KBM-7 (cell line): ENCODE measurements at places on chromosomes 5 and 9.

DNA sequence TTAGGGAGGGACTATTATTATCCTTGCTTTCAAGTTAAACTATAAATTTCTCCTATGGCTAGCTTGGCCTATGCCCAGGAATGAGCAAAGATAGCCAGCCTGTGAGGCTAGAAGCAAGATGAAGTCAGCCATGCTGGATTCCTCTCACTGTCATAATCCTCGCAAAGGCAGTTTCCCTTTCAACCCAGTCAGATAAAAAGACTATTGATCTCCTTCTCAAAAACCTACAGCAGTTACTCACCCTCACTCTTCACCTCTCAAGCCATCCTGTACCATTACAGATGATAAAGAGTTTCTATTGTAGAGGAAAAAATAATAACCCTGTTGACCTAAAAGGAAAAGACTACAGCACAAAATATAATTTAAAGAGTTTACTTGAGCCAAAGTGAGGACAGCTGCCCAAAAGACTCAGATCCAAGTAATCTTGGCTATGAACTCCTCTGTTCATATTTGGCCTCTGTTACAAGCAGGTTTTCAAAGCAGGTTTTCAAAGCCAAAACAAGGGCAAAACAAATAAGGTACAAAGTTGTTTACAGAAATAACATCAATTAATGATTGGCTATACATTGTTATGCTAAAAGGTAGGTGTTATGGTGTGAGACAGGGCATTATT is 41.7 kb downstream of the KCNV2 start:
- DNase-seq, result no peak

DNA sequence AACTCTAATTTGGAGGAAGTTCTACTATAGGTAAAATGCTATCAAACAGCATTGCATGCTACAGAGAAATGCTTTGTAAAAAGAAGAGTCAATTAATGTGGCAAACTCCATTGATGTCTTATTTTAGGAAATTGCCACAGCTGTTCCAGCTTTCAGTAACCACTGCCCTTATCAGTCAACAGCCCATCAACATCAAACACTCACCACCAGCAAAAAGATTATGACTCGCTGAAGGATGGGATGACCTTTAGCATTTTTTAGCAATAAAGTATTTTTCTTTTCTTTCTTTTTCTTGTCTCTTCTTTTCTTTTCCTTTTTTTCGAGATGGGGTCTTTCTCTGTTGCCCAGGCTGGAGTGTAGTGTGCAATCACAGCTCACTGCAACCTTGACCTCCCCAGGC is 26.0 kb downstream of the CRHBP start:
- DNase-seq, result no peak

GRCh38 chr9:120733190-120733589 is 18.9 kb upstream of the MEGF9 start:
- DNase-seq, result no peak

DNA sequence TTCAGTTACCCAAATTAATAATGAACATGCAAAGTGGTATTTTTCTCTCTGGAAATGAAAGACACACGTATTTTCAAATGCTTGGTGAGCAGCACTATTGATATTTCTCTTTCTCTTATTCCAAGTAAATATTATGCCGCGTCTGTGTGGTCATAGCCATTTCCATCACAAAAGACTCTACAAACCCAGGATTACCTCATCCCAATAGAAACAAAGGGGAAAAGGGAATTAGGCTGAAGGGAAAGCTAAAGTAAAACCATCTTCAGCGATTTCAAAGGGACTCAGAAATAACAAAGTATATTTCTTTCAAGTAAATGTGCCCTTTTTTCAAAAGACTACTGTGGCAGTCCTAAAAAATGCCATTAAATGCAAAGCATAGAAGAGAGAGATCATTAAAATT is 62.0 kb upstream of the FST start:
- no peak for DNase-seq

GRCh38 chr5:160260881-160261815 is 31.8 kb downstream of the FABP6 start:
- peak; percentile 89 for DNase-seq

DNA sequence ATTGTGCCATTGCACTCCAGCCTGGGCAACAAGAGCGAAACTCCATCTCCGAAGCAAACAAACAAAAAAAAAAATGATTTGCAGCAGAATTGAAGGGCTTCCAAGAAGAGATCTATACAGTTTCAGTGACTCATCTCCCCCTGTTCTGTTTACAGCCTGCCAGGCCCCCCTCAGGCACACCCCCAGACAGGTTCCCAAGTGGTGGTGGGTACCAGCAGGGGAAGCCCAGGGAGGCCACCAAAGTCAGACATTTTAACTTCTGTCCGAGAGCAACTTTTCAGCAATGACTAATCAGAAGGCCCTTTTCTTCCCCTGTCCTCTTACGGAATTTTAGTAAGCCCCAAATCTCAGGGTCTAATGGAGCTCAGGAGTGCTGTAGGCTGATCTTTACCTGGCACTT is 98.7 kb downstream of the PAX5 start:
- DNase-seq, result no peak

DNA sequence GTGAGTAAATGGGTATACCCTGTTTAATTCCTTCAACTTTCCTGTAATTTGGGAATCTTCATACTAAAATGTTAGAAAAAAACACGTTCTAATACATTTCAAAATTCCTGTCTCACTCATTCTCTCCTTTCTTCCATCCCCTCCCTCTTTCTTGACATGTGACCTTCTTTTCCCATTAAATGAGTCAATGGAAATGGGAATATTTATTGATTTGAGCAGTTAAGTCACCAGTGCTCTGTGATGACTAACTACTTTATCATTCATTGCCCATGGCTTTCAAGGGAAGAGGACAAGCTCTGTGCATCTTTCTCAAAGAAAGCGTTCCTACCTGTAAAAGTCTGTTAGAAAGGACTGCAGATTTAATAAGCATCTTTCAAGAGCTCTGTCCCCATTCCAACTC is 144.4 kb upstream of the MAP3K1 start:
- no peak for DNase-seq

- DNase-seq, result no peak
Measured at GRCh38 chr5:123001808-123002207, 34.7 kb downstream of the PPIC start.
